Glutamatergic neuron (in vitro differentiated cells): ENCODE measurements at places on chromosomes 3 and 15. TPM values are rescaled to one million over a fixed set of nuclear protein-coding genes. Genes with fewer than 3 reads are reported as not detected.

GRCh38 chr15:67145312-67145610, 79.9 kb downstream of the SMAD3 start:
- H3K27ac ChIP-seq = no peak overlapping the region
- peaks cover 7% of the 10 kb centered on the region for H3K4me1 ChIP-seq
- no peak for DNase-seq
- peaks cover 9% of the 10 kb centered on the region for H3K27me3 ChIP-seq

- no peak overlapping the region for H3K4me3 ChIP-seq
- no peaks in the 10 kb centered on the region for H3K4me1 ChIP-seq
- no peaks in the 10 kb centered on the region for H3K27me3 ChIP-seq
These were observed 76.0 kb downstream of the TMCO5A start for GRCh38 chr15:38010395-38010794.

KLHDC8B gene
- total RNA-seq = 36.3 TPM

DNA sequence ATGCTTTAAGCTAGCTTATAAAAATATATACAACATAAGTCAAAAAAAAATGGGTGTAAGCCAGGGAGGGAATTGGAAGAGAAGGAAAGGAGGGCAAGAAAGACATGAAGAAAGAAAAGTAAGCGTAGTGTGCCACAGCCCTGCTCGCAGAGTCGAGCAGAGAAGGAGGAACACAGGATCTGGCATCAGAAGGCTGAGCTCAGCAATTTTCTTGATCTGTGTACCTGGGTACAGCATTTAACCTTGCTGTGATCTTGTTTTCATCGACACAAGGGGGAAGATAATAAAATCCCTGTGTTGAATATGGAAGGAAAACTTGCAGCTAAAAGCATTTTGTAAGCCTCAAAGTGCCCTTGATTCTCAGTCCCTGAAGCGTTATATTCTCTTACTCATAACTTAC, 23.7 kb upstream of the C2CD4B start:
- no peaks in the 10 kb centered on the region for H3K27me3 ChIP-seq
- DNase-seq = no peak
- peaks cover 5% of the 10 kb centered on the region for H3K36me3 ChIP-seq
- H3K27ac ChIP-seq = no peak overlapping the region
- peaks cover 2% of the 10 kb centered on the region for H3K4me1 ChIP-seq

DNA sequence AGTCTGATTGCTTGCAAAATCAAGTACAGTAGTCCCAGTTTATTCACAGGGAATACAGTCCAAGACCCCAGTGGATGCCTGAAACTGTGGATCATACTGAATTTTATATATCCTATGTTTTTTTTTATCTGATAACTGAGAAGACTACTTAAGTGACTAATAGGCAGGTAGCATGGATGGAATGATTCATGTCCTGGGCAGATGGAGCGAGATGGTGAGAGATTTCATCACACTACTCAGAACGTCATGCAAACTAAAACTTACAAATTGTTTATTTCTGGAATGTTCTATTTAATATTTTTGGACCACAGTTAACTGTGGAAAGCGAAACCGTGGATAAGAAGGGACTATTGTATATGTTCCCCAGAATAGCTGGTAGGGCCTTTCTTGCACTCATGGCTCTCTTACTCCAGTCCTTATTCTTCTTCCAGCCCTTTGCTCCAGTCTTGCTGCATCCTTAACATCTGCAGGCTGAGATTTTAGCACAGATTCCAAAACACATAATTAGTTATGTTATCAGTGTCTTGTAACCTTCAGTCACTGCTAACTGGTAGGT, 290.0 kb downstream of the ADAMTSL3 start:
- no peak overlapping the region for H3K27ac ChIP-seq
- no peak for DNase-seq
- no peaks in the 10 kb centered on the region for H3K4me1 ChIP-seq
- peaks cover 6% of the 10 kb centered on the region for H3K27me3 ChIP-seq
- no peak overlapping the region for H3K4me3 ChIP-seq
- no peaks in the 10 kb centered on the region for H3K36me3 ChIP-seq

DNA sequence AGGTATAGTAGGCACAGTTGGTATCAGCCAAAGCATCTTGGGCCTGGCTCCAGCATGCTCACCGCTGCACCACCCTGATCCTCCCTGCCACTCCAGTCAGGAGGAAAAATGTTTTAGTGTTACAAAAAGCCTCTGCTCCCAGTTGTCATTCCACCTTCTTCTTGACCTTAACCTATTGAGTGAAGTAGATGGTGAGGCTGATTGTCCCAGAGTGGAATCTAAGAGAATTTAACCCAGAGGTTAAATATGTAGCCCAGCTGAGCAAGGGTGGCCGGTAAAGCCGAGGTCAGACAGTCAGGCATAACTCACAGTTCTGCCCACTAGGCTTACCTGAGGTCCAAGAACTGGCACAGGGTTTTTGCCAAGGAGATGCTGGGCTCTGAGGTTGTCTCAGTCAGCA, 30.7 kb upstream of the TNIK start:
- no peaks in the 10 kb centered on the region for H3K36me3 ChIP-seq
- no peaks in the 10 kb centered on the region for H3K4me1 ChIP-seq
- H3K27me3 ChIP-seq = no peaks in the 10 kb centered on the region
- DNase-seq = no peak

TMIE gene
- not detected for total RNA-seq

DNA sequence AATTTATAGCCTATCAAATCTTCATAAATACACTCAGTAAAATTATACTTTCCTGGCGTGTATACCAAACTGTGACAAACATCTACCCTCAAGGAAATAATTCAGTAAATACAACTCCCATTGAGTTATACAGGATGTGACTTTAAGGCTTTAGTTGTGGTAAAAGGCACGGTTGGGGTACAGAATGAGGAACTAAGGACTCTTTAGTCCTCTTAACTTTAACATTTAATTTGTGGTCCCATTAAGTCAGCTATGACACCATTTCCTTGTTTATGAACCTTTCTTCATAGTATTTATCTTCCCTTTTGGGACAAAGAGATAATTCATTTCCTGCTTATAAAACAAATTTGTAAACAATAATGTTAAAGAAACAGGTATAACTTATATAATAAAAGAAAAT, 30.2 kb downstream of the IFT80 start:
- no peaks in the 10 kb centered on the region for H3K4me1 ChIP-seq
- no peak for DNase-seq
- no peak overlapping the region for H3K27ac ChIP-seq

- peaks cover 11% of the 10 kb centered on the region for H3K27me3 ChIP-seq
- peak overlapping the region; percentile 16 for H3K4me3 ChIP-seq
- no peak for DNase-seq
- H3K36me3 ChIP-seq = no peaks in the 10 kb centered on the region
These were observed 149.5 kb downstream of the DNAJB8 start for GRCh38 chr3:128317101-128317697.

GRCh38 chr15:62748196-62748595, 294.4 kb upstream of the TPM1 start:
- no peaks in the 10 kb centered on the region for H3K36me3 ChIP-seq
- H3K27ac ChIP-seq = no peak overlapping the region
- H3K27me3 ChIP-seq = peaks cover 2% of the 10 kb centered on the region

- DNase-seq = peak; percentile 83
- peaks cover 8% of the 10 kb centered on the region for H3K4me1 ChIP-seq
- H3K27ac ChIP-seq = peak within 1 kb of the TSS; percentile 81
- H3K27me3 ChIP-seq = peaks cover 3% of the 10 kb centered on the region
- no peaks in the 10 kb centered on the region for H3K36me3 ChIP-seq
- peak within 1 kb of the TSS; percentile 75 for H3K4me3 ChIP-seq
These were observed at the start of gene MST1R for GRCh38 chr3:49903451-49904424. TSS of gene MST1R (minus strand) at chr3:49903873. CDS start at chr3:49903609, 264 bp downstream.

DNA sequence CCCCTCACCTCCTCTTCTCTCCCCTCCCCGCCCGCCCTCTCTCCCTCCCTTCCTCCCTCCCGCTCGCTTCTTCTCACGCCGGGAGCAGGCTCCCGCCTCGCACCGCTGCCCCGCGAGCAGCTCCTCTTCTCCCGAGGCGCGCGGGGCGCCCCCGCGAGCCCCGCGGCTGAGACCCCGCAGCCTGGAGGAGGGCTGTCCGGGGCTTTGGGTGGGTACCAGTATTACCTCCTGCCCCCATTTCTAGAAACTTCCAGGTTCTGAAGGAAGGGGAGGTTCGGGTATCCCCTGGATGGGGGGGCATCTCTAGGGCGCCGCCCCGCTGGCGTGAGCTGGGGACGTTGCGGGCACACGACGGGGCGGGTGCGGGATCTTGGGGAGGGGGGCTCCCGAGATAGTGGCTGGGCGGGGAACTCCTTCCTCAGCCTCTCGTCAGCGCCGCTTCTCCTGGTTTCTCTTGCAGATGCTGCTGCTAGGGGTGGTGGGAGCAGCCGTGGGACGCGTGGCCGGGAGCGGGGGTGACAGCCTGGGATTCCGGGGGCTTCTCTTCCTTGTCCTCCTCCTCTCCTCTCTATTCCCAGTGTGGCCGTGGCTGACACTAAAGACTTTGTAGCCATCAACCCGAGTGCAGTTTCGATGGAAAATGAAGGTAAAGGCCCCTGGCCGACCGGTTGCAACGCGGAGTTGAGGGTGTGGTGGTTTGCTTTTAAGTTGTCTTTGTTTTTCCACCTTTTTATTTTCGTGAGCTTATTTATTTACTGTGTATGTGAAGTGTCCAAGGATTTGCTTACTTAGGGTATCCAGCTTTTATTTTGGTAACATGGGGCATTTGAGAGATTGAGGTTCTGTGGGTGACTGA, 474 bp downstream of the ATP2C1 start:
- no peaks in the 10 kb centered on the region for H3K36me3 ChIP-seq
- H3K27ac ChIP-seq = peak overlapping the region; percentile 97
- peak overlapping the region; percentile 93 for H3K4me3 ChIP-seq
- peaks cover 7% of the 10 kb centered on the region for H3K27me3 ChIP-seq
- peak; percentile 68 for DNase-seq
- peaks cover 19% of the 10 kb centered on the region for H3K4me1 ChIP-seq

GRCh38 chr15:75368689-75369239, 357 bp upstream of the MAN2C1 start:
- peak overlapping the region; percentile 92 for H3K4me3 ChIP-seq
- no peaks in the 10 kb centered on the region for H3K36me3 ChIP-seq
- no peak for DNase-seq
- H3K27me3 ChIP-seq = peaks cover 1% of the 10 kb centered on the region
- peaks cover 2% of the 10 kb centered on the region for H3K4me1 ChIP-seq

- no peak for DNase-seq
- peaks cover 24% of the 10 kb centered on the region for H3K27me3 ChIP-seq
- peaks cover 4% of the 10 kb centered on the region for H3K36me3 ChIP-seq
- peak overlapping the region; percentile 87 for H3K27ac ChIP-seq
- H3K4me3 ChIP-seq = peak overlapping the region; percentile 100
These were observed 1.4 kb upstream of the IGDCC4 start for GRCh38 chr15:65423976-65424679.

TGM4 gene
- total RNA-seq = not detected

NR2F2 gene
- total RNA-seq = 1.9 TPM

- DNase-seq = no peak
- peaks cover 2% of the 10 kb centered on the region for H3K27me3 ChIP-seq
These were observed 28.0 kb downstream of the ACAA1 start for GRCh38 chr3:38108649-38109579.

- peaks cover 6% of the 10 kb centered on the region for H3K36me3 ChIP-seq
- H3K27ac ChIP-seq = no peak overlapping the region
- H3K4me1 ChIP-seq = peaks cover 31% of the 10 kb centered on the region
- peaks cover 3% of the 10 kb centered on the region for H3K27me3 ChIP-seq
These were observed 21.1 kb upstream of the COLQ start for GRCh38 chr3:15542614-15543013.

DNA sequence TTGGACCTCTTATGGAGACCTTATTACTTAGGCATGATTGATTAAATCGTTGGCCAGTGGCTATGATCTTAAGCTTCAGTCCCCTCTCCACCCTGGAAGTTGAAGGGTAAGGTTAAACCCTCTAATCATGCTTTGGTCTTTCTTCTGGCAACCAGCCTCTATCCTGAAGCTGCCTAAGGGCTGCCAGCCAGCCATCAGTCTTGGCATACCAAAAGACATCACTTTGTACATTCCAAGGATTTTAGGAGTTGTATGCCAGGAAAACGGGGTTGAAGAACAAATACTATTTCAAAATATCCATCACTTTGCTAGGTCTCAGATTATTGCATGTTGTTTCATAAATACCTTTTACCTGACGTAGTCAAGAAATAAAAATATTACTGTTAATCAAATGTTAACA, 28.9 kb downstream of the UBE2E2 start:
- no peak overlapping the region for H3K4me3 ChIP-seq
- no peak for DNase-seq
- no peaks in the 10 kb centered on the region for H3K27me3 ChIP-seq
- H3K36me3 ChIP-seq = no peaks in the 10 kb centered on the region
- H3K4me1 ChIP-seq = peaks cover 4% of the 10 kb centered on the region

ZBED2 gene
- total RNA-seq = not detected

GUCA1C gene
- not detected for total RNA-seq

GRCh38 chr3:53731934-53732624, 114.1 kb downstream of the CHDH start:
- peaks cover 21% of the 10 kb centered on the region for H3K4me1 ChIP-seq
- H3K36me3 ChIP-seq = no peaks in the 10 kb centered on the region
- no peak for DNase-seq

SLC12A1 gene
- total RNA-seq = not detected

ATP10A gene
- not detected for total RNA-seq

DNA sequence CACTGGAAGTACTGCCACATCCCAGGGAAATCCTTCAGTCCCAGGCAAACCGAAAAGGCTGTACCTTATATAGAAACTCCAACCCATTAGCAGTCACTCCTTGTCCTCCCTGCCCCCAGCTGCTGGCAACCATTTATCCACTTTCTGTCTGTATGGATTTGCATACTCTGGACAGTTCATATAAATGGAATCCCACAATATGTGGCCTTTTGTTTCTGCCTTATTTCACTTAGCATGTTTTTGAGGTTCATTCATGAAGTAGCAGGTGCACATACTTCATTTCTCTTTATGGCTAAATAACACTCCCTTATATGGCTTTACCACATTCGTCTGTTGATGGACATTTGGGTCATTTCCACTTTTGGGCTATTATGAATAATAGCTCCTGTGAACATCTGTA, 51.6 kb upstream of the CMTM8 start:
- peaks cover 2% of the 10 kb centered on the region for H3K27me3 ChIP-seq
- DNase-seq = no peak
- H3K36me3 ChIP-seq = no peaks in the 10 kb centered on the region

DNA sequence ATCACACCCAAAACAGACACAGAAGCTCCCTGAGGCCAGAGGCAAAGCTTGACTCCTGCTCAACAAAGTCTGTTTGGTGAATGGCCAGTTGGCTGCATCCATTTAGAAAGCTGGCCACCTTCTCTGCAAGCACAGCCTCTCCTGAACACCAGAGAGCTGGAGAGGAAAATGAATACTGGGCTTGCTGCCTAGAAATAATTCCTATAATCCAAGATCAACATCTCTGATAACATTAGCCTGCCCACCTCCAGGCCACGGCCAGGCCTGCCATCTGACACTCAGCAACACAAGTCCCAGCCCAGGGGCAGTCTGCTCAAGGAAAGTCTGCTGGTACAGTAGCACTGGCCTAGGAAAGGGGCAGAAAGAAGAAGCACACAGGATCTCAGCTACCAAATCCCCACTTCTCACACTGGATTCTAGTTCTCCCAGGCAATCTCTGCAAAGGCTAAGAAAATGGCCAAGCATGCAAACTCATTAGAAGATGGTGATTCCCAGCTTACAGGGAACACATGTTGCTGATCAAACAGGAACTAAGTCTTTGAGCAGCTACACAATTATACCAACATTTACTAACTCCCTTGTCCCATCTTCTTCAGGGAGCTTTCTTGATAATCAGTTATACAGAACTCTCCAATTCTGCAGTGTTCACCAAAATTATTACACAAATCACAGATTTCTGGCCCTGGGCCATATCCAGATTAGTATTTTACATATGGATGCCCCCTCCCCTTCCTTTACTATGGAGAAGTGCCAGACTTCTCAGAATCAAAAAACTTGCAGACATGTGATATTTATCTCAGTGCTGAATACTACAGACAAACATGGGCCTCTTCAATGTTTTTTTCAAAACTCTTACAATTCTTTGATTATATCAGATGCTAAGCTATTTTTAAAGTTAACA, 9.9 kb downstream of the TBC1D2B start:
- H3K4me3 ChIP-seq = peak overlapping the region; percentile 49
- peaks cover 53% of the 10 kb centered on the region for H3K4me1 ChIP-seq
- peak overlapping the region; percentile 88 for H3K27ac ChIP-seq
- no peak for DNase-seq
- no peaks in the 10 kb centered on the region for H3K36me3 ChIP-seq

SRPRB gene
- total RNA-seq = 47.2 TPM
